Stromal cell of bone marrow (primary cell): ENCODE measurements at places on chromosomes 3 and 15.

DNA sequence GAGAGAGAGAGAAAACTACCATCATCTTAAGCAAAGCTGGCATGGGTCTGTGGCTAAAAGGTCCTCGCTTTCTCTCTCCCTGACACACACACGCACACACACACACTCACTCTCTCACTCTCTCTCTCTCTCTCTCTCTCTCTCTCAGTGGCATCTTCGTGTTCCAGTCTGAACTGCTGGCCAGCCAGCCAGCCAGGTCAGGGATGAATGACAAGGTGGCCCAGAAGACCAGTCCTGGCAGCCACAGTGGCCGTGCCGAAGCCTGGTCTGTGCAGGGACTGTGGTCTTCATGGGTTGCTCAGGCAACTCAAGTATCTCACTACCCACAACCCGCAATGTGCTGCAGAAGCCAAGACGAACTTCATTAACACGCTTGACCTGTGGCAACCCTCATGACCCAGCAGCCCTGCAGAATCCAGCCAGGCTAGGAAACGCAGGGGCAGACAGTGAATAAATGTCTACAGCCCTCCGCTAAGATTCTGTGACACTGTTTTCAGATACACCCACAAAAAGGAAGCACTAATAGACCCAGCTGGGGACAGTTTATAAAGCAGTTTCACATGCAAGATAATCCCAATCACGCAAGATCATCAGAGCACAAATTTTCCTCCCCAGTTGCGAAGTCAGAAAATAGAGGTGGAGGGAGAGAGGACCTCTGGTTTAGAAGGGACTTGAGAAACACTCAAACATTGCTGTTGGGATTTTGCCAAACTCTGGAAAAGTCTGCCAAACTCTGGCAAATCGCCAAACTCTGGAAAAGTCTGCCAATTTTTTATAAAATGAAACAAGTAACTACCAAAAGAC, 66.4 kb downstream of the XXYLT1 start:
- no peak for DNase-seq

DNA sequence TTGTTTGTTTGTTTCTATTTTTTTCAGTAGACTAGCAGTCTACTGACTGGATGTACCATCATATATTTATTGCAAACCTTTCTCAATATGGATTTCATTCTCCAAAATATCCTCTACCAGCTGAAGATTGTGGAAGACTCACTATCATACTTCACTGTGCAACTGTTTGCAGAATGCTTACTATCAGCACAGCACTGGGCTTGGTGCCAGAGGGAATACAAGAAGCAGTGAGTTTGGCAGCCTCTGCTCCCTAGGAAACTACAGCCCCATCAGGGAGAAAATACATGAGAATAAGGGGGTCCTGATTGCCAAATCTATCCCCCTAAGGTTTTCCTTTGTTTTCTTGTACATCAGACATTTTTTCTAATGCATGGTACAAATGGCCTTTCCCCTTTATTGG, 27.5 kb downstream of the AQP9 start:
- no peak for DNase-seq

- DNase-seq = peak; percentile 97
Measured at GRCh38 chr3:40765884-40766283, 241.1 kb downstream of the ZNF621 start.

DNA sequence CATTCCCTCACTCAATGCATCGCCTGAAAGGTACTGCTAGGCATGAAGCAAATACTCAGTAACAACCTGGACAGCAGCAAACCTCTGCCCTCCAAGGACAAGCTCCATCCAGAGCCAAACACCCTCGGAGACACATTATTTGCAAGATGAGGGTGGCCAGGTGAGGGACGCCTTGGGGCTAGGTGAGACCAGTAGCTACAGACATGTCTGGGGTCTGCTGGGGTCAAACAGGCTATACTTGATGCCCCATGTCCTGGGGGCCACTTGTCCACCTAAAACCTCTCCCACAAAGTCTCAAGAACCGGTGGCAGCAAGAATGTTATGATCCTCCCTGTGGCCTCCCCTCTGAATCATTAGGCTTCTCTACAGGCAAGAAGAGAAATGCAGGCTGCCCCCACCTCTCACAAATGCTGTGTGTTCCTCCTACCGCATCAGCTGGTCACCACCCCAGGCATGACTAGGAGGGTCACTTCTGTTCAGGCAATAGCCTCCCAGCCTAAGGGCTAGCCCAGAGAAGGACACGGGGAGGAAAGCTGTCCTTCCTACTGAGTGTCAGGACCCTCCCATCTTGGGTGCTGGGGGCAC, 54.3 kb downstream of the TBC1D2B start:
- DNase-seq = no peak

DNA sequence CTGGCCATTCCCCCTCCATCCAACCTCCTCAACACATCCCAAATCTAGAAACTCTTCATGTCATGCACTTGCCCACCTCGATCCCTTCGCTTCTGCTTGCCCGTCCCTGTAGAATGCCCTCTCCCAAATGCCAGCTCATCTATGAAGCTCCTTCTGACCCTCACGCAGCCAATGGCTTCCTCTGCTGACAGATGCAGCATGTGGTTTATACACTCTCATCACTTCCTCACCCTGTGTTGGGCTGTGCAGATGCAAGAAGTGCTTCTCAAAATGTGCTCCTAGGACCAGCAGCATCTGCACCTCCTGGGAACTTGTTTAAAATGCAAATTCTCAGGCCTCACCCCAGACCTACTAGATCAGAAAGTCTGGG, 51.7 kb downstream of the SEMA5B start:
- no peak for DNase-seq

DNA sequence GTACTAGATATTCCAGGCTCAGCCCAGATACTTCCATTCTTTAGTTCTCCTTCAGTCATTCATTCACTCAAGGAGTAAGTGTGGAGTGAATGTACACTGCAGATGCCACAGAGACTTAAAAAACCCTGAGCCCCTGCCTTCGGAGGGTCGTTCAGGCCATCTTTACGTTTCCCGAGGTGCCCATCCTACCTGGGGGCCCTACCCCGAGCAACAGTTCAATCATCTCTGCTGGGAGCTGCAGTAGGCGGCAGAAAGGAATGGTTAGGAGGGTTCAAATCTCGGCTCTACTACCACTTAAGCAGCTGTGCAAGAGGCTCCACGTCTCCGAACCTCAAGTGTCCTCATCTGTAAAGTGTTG, 613 bp downstream of the SEC13 start:
- DNase-seq = no peak

- DNase-seq = no peak
Measured at GRCh38 chr15:76209523-76209922, 101.7 kb downstream of the ETFA start.
